ENCODE measurements at places on chromosomes 2 and 18.

DNA sequence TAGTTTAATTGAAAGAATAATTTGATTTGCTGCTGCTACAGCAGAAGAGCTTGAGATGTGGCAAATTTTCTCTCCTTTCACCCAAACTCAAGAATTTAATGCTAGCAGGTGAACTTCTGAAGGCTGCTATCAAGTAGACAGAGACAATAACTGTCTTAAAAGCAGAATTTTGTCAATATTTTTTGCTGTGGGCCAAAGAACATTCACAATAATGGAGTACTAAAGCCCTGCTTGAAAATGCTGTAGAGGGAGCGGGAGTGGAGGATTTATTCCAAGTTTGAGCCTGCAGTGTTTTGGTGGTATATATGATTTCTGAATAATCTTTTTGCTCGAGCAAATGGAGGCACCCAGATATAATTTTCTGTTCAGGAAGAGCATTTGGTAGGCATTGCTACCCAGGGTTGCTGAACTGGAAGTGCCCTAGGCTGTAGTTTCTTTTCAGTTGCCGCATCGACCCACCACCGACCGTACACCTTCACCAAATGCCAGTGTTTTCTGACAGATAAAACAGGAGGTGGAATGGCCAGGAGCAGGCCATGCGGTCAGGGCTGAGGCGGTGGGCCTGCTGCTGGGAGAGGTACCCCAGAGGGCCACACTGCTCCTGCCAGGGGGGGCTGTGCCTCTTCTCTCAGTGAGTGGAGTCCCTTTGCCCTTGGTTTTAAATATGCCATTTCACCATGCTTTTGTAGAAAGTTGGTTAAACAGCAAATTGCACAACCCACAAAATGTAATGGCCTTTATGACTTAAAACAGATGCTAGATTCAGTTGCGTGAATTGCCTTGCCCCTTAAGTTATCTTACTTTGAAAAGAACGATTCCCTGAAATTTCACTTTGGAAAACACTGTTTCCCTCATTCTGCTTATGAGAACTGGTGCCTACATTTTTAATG, 36.4 kb downstream of the TSHZ1 start:
- DNase-seq = no peak

GRCh38 chr18:477565-477964, 22.9 kb downstream of the COLEC12 start:
- peak; percentile 3 for DNase-seq

GRCh38 chr2:64460330-64460729, 6.4 kb downstream of the LGALSL start:
- DNase-seq = no peak

DNA sequence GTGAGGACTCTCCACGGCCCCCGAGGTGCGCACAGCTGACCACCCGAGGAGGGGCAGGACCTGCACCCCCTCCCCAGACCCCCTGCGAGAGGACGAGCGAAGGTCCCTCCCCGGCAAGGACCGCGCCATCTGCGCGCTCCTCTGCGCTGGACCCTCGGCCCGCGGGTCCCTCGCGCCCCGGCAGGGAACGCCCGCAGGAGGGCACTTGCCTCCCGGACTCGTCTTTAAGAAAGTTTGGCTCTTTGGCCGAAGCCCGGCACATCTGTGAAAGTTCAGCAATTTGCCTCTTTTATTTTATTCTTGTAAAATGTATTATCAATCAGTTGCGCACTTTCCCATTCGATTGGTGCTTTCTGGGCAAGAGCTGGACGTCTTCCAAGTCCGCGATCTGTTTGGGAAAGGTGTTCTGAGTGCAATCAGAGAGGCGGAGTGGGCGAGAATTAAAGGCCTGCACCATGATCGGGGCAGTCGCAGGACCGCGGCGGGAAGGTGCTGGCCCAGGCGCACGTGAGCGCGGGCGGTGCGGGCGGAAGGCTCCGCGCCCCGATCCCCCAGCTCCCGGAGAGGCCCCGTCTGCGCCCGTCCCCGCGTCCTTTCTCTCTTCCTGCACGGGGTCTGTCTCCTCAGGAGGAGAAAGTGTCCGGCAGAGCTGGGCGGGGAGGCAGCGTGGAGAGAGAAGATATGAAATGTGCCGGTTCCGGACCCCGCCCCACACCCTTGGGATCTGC, 1.6 kb upstream of the ALKAL2 start:
- no peak for DNase-seq

- DNase-seq = no peak
Measured at GRCh38 chr2:216554286-216554685, 55.6 kb downstream of the RPL37A start.

- no peak for DNase-seq
Measured at GRCh38 chr2:42754776-42755140, 9.2 kb downstream of the OXER1 start.

GRCh38 chr2:43111788-43112554, 114.4 kb downstream of the ZFP36L2 start:
- DNase-seq = no peak

- no peak for DNase-seq
Measured at GRCh38 chr2:15145046-15145817, 415.9 kb downstream of the NBAS start.

DNA sequence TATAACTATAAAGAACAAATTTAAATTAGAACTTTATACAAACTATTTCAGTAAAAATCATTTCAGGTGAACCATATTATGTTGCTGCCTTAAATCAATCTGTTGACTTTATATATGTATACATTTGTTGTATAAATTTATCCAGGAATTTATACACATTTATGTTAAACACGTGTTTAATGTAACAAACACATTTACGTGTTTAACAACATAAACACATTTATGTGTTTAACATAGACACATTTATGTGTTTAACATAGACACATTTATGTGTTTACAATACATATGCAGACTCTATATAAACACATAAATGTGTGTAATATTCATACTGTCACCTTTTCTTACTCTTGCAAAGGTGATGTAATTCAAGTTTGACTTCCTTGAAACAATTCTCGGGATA, 75.4 kb upstream of the TWSG1 start:
- DNase-seq = no peak

DNA sequence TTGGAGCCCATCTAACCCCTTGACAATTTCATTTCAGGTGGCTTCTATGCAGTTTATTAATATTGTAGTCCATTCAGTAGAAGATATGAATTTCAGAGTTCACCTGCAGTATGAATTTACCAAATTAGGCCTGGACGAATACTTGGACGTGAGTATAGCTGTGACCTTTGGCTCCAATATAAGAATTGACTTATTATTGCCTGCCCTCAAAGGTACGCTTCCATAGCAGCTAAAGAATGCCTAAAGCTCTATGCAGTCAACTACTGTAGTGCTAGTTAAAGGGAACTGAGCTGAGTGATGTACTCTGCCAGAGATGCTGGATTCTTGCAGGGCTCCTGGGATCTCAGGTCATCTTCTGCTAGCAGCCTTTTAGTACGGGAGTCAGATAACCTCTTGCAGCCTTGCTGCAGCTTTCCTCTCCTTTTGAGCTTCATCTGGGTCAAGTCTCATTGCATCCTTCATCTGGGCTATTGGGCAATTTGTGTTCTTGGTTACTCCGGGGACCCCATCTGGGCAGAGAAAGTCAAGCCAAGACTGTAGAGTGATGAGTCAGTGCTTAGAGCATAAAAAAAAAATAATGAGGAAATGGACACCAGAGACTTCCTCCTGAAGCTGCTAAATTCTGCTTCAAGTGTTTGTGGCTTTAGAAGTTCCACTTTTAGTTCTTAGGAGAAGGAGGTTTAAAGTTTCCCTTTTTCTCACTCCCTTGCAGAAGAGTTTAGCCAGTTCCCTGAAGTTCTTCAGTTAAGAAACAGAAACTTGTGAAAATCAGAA, 105.6 kb downstream of the PRPF40A start:
- DNase-seq = no peak

DNA sequence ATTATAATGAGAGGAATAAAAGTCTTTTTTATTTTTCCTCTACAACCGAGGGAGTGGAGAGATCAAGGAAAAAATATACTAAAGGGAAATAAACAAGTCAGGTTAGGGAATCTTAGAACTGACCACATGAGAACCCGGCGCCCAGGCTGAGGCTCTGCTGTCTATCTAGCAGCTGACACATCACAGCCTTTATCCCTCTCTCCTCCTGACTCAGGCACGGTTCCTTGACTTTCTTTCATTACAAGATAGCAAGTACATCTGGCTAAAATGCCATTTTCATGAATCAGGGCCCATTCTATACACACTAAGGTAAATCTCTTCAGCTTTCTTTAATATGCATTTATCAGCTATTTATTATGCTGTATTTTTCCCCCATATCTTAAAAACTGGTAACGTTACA, 296.0 kb downstream of the TMX3 start:
- no peak for DNase-seq

DNA sequence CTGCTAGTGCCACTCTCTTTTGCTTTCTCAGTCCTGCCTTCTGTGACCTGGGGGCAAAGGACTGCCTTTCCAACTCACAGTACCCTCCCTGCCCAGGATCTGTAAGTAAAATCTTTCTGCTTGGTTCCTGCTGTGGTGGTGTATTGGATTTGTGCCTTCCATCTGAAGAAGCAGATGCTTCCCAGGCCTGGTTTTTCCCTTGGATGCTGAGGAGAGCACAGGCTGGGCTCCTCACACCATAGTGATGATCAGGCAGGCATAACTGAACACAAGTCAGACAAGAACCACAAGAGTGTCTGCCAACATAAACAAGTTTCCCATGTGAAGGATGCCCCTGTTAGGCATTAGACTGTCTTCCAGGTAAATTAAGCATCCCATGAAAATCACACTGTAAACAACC, 121.3 kb upstream of the NRXN1 start:
- DNase-seq = no peak

GRCh38 chr2:80473069-80473468, 168.5 kb upstream of the LRRTM1 start:
- no peak for DNase-seq

GRCh38 chr2:62587592-62587991, 81.6 kb upstream of the TMEM17 start:
- DNase-seq = no peak

DNA sequence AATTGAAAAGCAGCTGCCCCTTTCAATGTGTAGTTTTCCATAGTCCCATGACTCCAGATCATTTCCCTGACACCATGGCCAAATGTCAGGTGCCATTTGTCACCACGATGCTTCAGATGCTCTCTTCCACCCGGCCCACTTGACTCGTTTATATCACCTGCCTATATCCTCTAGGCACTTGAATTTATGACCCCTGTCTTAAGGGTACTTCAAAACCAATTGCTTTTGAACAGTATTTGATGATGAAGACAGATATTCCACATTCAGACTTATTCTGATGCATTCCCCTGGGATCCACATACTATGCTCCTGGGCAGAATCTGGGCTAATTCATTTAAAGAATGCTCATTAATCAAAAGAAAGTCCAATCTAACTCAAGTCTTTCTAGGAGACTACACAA, 16.9 kb upstream of the RHBDD1 start:
- no peak for DNase-seq

DNA sequence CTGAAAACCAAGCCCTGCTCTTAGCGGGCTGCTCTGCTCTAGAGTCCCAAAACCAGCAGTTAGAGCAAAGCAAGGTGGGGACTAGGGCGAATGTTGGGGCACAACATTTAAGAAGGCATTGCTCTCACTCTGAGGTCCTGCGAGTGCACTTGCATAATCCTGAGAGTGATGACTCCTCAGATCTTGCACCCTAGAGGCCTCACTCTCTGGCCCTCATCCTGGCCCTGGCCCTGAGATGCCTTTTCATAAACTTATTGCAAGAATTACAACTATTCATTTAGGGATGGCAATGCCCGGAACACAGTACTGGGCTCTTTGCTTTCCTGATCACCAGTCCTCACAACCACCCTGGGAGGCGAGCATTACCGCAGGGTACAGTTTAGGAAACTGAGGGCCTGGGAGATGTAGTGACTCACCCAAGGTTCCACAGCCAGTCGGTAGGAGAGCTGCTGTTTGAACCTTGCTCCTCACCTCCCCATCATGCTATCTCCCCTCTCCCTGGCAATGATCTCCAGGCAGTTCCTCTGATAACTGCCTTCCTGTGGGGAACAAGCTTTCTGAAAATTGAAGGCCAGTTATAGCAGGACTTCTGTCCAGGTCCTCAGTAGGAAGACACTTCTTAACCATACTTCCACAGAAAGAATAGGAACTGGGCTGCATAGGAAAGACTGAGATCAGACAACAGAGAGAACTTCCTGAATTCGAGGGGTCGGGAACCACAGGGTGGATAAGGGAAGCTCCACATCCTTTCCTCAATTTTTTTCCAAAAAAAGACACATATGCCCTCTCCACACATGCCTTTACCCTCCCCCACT, 91.3 kb downstream of the TNS1 start:
- no peak for DNase-seq

DNA sequence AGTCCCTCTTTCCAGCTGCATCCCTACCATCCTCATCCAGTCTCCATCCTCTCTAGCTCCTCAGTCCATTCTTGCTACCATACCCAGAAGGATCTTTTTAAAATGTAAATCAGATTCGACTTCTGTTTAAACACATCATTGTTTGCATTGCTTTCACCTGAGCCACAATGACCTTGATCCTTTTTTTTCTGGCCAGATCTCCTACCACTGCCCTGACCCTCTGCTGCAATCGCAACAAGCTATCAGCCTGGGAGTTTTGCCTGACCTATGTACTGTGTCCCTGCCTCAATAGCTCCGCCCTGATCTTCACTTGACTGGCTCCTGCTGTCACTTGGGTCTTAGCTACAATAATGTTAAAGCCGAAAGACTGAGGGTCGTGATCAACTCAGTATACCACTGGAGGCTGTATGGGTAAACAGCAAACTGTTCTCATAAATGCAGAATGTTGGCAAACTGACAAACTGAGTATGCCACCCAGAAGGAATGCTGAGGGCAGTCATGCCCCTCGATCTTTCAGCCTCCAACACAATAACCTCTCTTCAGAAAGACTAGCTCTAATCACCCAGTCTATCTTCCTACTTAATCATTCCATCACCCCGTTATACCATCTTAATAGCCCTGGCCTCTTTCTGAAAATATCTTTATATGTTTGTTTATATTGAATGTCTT, 2.6 kb upstream of the RBM43 start:
- no peak for DNase-seq

GRCh38 chr18:55781481-55781957, 193.5 kb upstream of the TCF4 start:
- no peak for DNase-seq

GRCh38 chr2:225820826-225821225, 421.3 kb downstream of the NYAP2 start:
- DNase-seq = no peak

- no peak for DNase-seq
Measured at GRCh38 chr18:74420926-74421325, 36.2 kb downstream of the DIPK1C start.

GRCh38 chr2:36701391-36701795, 4.9 kb downstream of the VIT start:
- no peak for DNase-seq

GRCh38 chr18:65631766-65632165, 119.0 kb upstream of the CDH7 start:
- DNase-seq = no peak

GRCh38 chr2:19667536-19667949, 234.2 kb downstream of the TTC32 start:
- DNase-seq = no peak

- DNase-seq = no peak
Measured at GRCh38 chr2:237358721-237359517, 55.0 kb downstream of the COL6A3 start.

DNA sequence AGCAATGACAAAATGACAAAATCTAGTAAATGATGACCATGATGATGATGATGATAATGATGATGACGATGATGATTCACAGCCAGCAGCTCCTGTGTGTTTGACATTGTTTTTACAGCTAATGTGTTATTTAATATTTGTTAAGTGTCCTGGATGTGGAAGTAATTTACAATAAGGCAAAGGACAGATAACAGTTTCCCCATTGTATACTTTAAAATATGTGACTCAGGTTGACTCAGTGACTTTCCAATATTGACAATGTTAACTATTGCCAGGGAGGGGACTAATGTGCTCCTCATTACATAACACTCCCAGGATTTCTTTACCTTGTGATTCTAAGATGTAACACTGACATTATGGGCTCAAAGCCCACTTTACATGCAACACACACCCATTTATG, 602.2 kb downstream of the FBXO15 start:
- DNase-seq = no peak
